Mesendoderm (in vitro differentiated cells): ENCODE measurements at places on chromosomes 5 and 9.

- no peak for DNase-seq
Measured at GRCh38 chr5:117205894-117206293, 631.3 kb upstream of the SEMA6A start.

DNA sequence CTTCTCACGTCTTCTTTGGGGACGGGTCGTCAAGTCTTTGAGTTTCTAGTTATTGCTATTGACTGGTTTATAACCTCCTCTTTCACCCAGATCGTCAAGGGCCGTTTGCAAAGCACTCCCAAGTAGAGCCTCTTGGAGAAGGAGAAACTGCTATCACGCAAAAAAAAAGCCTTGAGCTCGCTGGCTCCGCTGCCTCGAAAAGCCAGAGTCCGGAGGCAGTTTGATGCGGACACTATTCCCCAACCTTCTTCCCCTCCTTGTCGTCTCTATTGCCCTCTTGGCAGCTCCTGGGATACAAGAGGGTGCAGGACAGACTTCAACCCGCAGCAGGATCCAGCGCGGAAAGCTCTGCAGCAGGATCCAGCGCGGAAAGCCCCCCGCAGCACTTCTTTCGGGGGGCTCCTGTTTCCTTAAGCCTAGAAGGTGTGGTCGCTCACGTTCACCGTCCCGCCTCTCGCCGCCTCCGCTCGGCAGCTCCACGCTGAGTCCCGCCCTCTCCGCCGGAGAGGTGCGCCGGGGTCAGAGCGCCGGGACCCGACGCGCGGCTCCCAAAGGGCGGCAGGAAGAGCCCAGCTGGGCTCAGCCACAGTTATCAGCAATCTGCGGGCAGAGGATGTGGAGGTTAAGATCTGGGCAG is at the start of gene PCDHAC1:
TSS of gene PCDHAC1 (plus strand) at position 494 of the 637 bp plus-strand sequence. CDS start 594 bp downstream, outside the sequence.
- DNase-seq: no peak

- DNase-seq: no peak
Measured at GRCh38 chr5:165775111-165775510, 2269.7 kb downstream of the MAT2B start.

GRCh38 chr5:79074641-79075040 is 5.1 kb downstream of the BHMT2 start:
- peak; percentile 45 for DNase-seq

- peak; percentile 62 for DNase-seq
Measured at GRCh38 chr9:137454145-137454596, 5.0 kb downstream of the NSMF start.

- DNase-seq: no peak
Measured at GRCh38 chr9:91151718-91152095, 210.0 kb downstream of the AUH start.

- peak; percentile 73 for DNase-seq
Measured at GRCh38 chr9:98172604-98173003, 19.8 kb downstream of the CORO2A start.

DNA sequence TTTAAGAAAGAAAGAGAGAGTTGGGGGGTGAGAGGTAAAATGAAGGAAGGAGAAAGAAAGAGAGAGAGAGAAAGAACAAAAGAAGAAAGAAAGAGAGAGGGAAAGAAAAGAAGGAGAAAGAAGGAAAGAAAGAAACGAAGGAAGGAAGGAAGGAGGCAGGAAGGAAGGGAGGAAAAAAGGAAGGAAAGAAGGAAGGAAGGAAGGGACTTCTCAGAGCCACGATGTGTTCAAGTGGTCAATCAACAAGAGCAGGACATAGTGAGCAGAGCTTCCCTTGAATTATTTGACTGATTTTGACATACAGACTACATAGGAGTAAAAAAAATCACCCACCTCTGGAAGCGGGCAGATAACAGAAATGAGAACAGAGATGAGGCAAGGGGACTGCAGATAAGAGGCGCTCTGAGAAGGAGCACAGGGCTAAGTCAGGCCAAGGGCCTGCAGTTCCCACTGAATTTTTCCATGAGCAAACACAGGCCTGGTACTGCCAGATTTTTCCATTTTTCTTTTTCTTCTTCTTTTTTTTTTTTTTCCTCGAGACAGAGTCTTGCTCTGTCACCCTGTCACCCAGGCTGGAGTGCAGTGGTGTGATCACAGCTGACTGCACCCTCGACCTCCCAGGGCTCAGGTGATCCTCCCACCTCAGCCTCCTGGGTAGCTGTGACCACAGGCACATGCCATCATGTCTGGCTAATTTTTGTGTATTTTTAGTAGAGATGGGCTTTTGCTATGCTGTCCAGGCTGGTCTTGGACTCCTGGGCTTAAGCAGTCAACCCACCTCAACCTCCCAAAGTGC is 77.7 kb upstream of the IL17B start:
- DNase-seq: no peak

- DNase-seq: no peak
Measured at GRCh38 chr9:129267141-129267540, 89.1 kb upstream of the IER5L start.

DNA sequence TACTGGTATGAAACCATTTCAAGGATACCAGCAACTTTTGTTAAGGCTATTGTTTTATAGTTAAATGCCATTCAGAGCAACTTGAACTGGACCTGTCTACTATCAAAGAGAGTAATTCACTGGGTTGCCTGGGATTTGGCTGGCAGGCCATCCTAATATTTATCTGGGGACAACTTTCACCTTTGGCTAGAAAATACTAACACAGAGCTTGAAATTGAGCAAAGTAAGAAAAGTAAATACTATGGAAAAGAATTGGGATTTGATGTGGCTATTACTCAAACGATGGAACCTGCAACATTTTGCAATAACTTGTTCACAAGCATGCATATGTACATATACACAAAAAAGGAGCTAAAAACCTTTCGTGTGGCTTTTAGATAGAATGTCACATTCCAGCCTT is 191.3 kb downstream of the DENND1A start:
- no peak for DNase-seq

DNA sequence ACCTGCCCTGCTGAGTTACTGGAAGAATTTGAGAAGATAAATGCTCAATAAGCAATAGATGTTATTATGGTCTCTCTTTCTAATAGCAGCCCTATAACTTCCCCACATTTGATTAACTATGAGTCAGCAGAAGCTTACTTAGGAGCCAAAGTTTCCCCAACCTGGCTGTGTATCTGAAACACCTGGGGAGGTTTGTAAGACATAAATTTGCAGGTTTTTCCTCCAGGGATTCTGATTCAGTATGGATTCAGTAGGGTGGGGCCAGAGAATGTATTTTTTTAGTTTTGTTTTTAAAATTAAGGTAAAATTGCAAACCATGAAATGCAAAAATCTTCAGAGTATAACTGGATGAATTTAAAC is 44.9 kb upstream of the GNPDA1 start:
- DNase-seq: no peak

GRCh38 chr9:89446961-89447310 is 51.0 kb downstream of the SEMA4D start:
- no peak for DNase-seq

GRCh38 chr9:20995616-20996015 is 35.8 kb downstream of the HACD4 start:
- no peak for DNase-seq

- DNase-seq: peak; percentile 63
Measured at GRCh38 chr9:98191671-98192502, 550 bp downstream of the CORO2A start.

GRCh38 chr5:69024241-69024651 is 69.6 kb upstream of the SLC30A5 start:
- DNase-seq: peak; percentile 68

- peak; percentile 29 for DNase-seq
Measured at GRCh38 chr9:114207034-114207810, 51.9 kb downstream of the COL27A1 start.

- DNase-seq: peak; percentile 77
Measured at GRCh38 chr5:151676719-151677118, 10.0 kb downstream of the SPARC start.

GRCh38 chr5:128844354-128844923 is 120.8 kb upstream of the SLC27A6 start:
- peak; percentile 30 for DNase-seq

- DNase-seq: peak; percentile 25
Measured at GRCh38 chr9:71665247-71665646, 103.1 kb downstream of the CEMIP2 start.

DNA sequence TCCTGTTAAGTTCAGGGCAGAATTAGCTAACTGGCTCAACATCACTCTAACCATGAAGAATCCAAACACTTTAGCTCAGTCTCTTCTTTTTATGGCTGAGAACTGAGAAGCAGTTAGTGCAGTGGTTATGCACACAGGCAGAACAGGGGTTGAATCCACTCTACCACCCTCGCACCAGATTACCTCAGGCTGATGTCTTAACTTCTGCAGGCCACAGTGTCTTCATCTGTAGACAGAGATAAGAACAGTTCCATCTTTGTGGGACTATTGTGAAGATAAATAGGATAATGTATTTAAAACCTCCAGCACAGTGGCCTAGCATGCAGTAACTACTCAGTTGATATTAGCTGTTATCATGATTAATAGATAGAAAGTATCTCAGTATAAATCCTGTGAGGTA is 54.8 kb downstream of the FAM114A2 start:
- DNase-seq: no peak

GRCh38 chr5:150545246-150545645 is 37.3 kb downstream of the NDST1 start:
- no peak for DNase-seq

GRCh38 chr9:104981543-104982129 is 53.7 kb upstream of the ABCA1 start:
- DNase-seq: no peak

DNA sequence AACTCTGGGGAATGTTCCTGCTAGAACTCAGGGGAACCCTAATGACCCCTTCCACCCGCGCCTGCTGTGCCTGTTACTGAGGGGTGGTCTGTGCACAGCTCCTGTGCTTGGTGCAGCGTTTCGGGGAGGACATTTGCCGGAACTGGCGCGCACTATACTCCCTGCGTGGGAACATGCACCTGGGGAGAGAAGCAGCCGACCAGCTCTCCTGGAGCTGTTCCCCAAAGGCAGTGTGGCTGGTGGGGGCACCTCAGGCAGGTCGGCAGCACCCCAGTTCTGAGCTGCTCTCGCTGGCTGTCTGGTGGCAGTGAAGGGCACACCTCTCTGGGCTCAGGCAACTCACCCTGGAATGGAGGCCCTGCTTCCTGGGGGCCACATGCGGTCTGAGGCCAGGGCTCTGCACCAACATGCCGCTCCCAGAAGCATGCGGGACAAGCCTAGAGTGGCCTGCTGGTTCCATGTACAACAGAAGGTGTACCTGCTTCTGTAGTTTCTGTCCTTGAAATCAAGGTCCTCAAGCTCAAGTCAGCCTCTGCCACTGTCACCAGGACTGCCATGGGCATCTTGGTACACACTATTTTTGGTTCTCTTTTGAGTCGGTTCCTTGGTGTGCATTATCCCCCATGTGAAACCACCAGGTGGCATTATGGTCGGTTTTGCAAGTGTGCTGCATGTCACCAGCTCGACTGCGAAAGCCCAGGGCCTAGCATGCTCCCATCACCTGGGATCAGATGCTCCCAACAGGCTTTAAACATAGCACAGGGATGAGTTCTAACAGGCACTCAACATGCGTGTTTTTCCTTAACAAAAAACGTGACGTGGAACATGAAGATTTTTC is 7.8 kb upstream of the MRNIP start:
- no peak for DNase-seq

DNA sequence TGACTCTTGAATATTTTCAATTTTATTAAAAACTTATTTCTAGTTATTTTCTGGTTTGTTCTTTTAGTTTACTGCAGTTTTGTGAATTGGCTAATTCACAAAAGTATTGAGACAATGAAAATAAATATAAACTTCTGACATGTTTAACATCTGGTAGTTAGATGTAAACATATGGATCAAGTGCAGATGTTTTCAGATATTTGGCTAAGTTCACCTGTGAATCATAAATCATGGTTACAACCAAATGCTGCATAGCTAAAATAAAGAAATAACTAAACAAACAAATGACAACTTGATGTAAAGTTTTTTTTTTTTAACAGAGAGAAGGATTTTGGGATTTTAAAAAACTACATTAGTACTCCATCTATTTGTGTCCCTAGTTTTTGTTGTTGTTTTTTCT is 484.6 kb downstream of the SLCO4C1 start:
- no peak for DNase-seq

DNA sequence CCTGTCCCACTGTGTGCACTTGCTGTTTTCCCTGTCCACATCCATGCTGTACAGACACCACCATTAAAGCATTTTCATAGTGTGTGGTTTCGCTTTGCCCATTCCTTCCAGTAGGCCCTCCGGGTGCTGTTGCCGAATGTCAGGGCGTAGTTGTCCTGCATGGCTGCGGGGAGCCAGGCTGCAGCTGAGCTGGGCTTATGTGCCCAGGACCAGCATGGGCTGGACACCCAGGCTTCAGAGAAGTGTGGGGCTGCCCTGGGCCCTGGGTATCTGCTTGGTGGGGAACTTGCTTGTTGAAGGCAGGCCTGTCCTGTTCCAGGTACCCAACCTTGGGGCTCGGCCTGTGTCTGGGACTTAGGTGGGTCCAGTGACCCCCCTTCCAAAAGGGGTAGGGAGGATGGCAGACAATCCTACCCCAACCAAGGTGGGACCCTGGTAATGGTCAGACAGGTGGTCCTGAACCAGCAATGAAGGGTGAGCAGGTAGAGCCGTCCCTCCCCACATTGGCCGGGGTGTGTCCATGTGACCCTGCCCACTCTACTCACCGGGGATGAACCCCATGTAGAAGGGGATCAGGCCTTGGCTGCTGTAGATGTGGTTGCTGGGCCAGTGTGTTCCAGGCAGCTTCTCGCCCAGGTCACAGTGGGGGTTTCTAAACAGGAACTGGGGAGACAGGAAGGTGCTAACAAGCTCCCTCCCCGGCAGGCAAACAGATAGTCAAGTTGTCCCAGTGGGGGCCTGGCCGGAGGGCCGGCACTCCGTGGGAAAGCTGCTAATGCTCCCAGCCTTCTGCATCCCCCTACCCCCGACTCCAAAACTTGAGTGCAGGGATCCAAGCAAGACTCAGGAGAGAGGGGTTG is 2.8 kb downstream of the TUBB4B start:
- DNase-seq: peak; percentile 70

GRCh38 chr9:127755061-127756060 is 20.3 kb upstream of the TOR2A start:
- DNase-seq: peak; percentile 68

DNA sequence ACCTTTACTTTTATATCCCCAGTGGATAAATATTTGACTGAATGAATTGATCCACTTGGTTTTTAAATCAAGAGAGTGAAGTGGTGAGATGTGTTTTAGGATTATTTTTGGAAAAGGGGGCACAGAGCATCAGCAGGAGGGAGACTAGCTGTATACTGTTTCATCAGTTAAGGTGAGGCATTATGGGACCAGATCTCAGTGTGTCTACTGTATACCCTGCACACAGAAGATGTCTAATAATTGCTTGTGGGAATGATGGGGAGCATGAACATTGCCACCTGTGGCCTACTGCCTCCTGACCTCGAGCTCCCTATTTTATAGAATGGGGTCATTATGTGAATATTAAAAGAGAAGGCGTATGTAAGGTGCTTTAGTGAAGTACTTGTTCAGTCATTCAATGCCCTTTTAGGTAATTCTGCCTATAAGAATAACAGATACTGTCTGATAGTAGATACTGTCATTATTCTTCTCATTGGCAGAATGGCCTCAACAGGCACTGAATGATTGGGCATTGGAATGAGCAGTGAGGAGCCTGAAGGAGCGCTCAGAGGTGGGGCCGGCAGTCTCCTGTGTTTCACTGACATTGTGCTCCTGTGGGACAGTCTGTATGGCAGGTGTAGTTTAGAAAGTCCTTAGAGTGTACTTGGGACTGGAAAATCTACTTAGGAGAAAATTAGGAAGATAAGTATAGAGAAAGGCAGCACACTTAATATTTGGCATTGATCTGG is 47.4 kb upstream of the FAM120AOS start:
- DNase-seq: no peak
